Kidney tubule cell (primary cell): ENCODE measurements at places on chromosomes 5 and 9.

DNA sequence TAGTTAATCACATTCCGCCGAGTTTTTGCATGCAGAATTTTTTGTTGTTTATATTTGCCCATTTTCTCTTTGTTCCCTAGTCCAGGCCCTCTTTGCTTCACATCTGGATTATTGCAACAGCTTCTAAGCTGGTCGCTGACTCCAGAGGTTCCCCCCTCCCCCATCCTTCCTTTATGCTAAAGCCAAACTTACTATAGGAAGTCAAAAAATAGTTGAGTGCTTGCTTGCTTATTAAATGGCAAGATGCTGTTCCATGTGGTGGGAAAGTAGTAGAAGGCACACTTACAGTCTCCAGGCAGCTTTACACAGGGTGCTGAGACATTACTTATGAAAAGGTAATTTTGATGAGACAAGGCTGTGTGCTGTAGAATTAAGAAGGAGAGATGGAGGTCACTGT is 1.3 kb downstream of the ZBTB34 start:
- DNase-seq, result no peak

DNA sequence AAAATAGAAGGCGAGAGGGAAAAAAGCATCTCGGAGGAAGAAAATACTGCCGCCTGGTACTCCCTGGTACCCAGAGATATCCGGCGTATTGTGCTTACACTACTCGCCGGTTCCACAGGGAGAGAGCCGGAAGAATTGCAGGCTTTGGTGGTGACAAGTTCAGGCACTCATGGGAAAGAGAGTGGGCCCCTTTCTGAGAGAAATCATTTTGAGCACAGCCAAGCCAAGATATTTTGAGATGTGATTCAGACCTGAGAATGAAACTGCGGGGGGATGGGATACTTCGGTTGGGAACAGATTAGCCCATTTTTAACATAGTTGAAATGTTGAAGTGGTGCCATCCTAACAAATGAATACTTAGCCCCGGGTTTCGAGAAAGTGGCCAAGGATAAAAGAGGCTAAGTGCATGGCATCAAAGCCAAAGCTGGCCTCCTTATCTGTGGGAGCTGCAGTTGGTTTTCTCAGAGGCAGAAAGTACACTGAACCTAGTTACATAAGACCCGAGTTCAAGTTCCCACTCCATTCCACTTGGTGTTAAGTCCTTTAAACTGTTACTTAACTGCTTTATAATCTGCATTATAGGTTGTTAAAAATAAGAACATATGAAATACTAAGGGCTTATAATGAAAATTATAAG is 62.7 kb downstream of the SLC1A3 start:
- DNase-seq, result no peak

DNA sequence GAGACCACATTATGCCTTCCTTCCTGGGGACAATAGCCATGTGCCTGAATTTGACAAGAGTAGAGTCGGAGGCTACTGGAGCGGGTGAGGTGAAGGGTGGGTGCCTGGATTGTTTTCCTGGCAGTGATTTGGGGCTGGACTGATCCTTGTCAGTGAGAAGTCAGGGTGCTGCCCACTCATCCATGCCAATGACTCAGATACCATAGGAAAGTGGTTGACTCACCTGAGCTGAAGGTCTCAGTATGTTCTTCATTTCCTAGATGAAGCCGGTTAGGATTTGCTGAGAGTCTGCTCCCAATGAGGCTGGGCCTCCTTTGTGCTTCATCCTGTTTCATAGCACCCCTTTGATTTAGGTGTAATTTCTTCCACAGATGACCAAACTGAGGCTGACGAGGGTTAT is 366.0 kb downstream of the KDM4C start:
- peak; percentile 92 for DNase-seq

DNA sequence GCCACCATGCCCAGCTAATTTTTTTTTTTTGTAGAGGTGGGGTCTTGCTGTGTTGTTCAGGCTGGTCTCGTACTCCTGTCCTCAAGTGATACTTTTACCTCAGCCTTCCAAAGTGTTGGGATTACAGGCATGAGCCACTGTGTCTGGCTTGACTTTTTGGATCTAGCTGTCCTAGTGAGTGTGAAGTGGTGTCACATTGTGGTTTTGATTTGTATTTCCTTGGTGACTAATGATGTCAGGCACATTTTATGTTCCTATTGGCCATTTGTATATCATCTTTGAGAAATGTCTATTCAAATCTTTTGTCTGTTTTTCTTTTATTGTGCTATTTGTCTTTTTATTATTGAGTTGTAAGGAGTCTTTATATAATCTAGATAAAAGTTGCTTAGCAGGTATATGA is 53.5 kb upstream of the MCCC2 start:
- peak; percentile 55 for DNase-seq

- no peak for DNase-seq
Observed at GRCh38 chr9:74309654-74310053, 187.5 kb upstream of the RORB start.

- no peak for DNase-seq
Observed at GRCh38 chr9:117234103-117234502, 180.8 kb downstream of the ASTN2 start.
